ENCODE measurements at places on chromosomes 4 and X.

DNA sequence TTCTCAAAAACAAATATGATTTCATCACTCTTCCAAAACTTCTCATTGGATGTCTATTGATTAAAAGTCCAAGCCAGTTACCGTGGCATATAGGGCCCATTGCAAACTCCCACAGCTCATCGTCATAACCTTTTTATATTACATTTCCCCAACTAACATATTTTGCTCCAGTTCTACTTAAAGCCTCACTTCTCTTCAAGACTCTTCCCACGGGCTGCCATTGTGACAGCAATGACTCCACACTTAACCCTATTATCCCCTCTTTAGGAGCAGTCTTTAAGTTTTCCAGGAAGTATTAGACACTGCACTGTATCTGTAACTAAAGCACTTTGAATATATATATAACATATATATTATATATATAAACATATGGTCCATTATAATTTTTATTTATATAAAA lies 44.5 kb downstream of the DTHD1 start:
- no peak for DNase-seq

DNA sequence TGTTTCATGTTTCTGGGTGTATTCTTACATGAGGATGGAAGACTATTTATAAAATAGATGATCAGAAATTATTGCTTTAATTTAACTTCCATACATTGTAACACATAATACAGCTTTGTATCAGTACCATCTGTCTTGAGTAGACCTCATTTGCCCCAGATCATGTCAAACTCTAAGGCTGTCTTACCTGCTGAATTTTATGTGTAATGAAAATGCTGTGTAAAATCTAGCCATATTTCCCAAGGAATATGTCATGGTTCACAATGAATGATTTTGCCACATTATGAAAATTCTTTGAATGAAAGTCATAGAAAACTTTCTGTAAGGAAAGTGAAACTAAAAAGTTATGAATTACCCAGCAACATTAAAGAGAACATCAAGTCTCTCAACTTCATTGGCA lies 7.4 kb downstream of the BDH2 start:
- no peak for DNase-seq

- DNase-seq: no peak
Measured at GRCh38 chr4:99759988-99760387, 56.6 kb upstream of the DAPP1 start.

DNA sequence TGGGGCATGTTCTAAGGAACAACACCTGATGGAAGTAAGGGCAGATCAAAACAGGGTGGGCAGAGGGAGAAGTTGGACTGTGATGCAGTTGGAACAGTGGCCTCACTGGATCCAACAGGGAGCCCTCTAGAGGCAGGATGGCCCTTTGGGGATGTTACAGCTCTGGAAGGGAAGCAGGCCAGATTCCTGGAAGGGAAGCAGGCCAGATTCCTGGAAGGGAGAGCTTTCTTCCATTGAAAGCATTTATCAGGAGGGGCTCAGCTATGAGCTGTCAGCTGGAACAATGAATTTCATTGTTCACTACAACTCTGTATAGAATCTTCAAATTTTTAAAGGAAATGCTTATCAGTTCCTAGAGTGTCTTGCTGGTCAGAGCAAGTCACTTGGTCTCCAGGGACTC lies 17.7 kb downstream of the IL15 start:
- DNase-seq: no peak

DNA sequence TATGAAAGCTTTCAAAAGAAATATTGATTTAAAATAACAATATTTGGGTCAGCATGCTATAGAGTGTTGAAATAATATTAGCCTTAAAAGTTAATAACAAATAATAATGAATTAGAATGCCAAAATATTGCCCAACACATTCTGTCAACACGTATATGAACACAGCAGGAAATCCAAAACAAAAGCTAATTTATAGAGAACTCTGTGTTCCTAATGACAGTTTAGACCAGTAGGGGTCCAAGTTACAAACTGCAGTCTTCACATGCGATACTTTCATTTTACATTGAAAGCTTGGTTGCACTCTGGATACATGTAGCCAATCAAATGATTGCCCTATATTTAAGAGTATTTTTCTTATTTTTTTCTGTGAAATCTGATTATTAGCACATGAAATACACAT lies 274.4 kb downstream of the DCTD start:
- DNase-seq: no peak

GRCh38 chr4:93947286-93947685 lies 118.7 kb downstream of the ATOH1 start:
- no peak for DNase-seq

GRCh38 chr4:145782756-145783155 lies 102.8 kb downstream of the C4orf51 start:
- DNase-seq: no peak

DNA sequence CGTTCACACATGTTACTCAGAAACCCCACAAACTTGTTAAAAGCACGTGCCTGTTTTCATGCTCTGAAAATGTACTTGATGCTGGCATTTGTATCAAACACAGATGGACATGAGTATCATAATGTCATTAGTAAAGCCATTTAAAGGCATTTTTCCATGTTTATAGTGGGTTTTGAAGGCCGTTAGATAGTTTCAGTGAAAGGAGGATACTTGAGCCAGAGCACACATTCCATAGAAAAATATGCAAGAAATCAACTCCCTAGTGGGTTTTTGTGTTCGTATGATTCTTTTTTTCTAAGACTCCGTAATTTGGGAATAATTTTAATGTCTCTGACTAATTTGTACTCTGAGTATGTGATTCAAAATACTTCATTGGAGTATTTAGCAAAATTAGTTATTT lies 216.2 kb upstream of the BMP3 start:
- no peak for DNase-seq

DNA sequence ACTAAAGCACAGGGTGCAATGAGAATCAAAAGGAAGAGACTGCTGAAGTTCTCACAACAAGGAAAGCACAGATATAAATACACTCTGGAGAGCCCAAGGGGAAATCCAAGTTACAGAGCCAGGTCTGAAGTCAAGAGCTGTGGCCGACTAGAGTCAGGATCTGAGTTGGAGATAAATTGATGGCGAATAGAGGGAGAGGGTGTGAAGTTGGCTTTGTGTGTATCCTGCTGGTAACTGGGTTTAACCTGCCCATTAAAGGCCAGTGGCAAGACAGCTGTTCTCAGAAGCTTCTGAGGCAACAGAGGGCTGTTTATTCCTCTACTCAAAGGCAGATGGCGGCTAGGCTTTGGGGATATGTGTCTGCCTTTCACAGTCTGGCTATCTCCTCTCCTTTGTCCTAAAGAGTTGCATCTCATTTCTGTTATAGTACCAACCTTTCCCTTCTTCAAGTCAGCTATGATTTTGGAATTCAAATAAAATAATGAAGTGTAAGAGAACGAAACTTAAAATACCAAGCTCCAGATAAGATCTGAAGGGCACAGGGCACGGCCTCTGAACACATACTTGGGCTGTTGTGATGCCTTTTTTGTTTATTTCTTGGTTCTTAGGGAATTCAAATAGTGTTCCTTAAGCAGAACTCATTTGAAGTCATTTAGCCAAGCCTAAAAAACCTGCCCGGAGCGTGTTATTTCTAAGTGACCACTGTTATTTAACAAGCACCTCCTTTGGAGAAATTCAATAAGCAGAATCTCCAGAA lies 142.1 kb downstream of the APBB2 start:
- DNase-seq: no peak

DNA sequence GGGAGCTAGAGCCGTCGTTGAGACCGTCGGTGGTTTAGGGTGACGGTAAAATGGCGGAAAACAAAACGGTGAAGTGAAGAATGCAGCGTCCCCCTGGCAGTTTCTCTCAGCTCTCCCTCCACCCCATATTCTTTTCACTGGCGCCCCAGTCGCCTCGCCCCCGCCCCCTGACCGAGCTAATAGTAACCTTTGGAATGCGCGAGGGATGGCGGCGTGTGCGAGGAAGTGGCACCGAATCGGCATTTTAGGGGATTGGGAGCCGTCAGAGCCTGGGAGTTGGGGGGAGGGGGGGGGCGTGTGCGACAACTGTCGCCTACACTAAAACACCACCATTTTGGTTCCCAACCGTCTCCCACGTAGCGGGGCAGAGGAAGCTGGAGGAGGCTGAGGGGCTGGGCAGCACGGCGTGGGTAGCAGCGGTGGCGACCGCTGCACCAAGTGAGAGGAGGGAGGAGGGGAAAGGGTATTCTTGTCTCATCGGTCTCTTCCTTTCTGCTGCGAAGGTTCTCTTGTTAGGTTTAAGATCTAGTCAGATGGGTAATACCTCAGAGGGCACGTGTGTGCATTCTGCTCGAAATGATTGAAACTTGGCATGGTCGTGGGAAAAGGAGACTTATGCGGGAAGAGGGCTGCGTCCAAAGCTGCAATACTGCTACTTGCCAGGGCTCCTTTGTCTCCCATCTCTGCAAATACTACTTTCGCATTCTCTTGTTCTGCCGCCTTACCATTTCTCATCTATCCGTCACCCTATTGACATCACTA lies 840 bp downstream of the ZNF711 start:
- no peak for DNase-seq

DNA sequence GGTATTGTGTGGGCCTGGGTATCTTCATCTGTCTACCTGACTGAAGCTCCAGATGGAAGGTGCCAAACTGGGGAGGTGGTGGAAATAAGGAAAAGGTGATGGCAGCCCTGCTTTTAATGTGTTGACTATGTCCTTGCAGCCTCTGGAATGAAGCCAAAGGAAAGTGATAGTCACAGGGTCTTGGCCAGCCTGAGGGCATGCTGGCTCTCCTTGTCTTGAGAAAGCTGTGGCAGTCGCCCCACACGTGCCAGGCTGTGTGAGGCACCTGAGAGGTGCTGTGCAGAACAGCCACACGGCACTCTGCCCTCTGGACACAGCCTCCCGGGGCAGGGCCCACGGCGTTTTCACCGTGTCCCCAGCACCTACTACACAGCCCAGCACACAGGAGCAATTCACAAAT lies 77.6 kb downstream of the NAT8L start:
- DNase-seq: no peak

DNA sequence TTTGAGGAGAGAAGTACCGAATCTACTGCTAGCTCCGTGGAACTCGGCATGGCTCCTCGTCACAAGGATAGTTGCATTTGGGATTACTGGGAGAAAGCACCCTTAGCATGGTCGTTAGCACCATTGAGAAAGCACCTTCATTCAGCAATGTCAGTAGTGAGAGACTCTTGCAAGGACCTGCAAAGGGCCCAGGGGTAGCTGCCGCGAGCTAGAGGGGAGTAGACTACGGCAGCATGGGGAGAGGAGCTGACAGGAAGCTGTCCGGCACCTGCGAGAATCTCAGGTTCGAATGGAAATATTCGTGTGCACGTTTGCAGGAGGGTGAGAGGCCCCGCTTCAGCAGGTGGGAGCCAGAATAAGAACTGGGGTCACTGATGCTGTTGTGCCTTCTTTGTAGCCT lies 20.2 kb downstream of the TLR10 start:
- no peak for DNase-seq

DNA sequence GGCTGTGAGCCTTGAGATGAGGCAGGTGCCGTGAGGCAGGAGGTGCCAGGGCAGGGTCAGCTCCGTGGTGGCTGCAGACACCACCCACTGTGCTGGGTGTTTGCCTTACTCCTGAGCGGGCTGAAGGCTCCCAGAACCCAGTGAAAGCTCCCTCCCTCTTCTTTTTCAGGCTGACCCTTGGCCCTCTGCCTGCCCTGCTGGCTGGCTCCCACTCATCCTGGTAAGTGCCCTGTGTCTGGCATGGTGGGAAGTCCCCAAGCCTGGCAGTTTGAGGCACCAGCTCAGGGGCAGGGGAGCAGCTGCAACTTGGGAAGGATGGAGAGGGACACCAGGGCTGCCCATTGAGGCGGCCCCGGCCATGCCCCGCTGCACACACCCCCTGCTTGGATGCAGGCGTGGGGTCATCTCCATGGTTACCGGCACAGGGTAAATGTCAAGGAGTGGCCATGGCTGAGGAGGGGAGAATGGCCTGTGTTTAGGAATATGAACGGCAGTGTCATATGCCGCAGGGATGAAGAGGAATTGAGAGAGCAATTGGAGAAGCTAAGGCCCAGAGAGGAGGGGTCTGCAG lies 16.8 kb downstream of the SH3BP2 start:
- DNase-seq: no peak

DNA sequence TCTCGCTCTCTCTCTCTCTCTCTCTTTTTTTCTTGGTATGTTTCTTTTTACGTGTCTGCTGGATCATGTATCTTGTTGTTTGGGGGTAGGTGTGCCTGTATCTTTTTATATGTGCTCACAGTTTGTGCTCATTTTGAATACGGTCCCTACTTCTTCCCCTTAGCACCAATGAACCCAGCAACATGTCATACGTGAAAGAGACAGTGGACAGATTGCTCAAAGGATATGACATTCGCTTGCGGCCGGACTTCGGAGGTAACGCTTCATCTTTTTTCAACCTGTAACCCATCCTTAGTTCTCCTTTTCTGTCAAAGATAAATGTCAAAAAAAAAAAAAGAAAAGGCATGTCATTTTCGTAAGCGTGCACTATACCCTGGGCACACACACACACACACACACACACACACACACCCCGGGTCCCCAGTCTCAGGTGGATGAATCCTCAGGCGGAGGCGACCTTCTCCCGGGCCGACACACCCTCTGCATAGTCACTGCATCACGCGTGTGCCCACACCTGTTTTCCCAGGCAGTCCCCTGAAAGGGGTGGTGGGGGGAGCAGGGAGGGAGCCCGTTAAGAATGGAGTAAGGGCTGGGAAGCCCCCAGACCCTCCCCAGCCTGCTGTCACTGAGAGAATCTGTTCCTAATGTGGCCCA lies 511 bp downstream of the GABRB1 start:
- DNase-seq: no peak

DNA sequence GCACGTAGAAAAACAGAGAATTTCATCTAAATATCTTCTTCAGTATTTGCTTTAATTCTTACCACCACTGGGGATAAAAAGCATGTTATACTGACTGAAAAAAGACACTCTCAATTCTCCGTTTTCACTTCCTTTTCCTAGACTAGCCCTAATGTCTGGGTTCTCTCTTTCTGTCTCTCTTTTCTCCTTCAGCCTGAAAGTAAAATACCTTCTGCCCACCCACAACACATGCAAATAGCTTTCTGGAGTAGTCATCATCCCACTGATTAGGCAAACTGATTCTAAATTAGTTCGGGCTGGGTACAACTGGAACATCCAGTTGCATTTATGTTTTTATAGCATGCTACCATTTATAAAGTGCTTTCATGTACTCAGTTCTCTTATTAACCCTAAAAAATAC lies 142.4 kb upstream of the ANKRD50 start:
- DNase-seq: no peak

DNA sequence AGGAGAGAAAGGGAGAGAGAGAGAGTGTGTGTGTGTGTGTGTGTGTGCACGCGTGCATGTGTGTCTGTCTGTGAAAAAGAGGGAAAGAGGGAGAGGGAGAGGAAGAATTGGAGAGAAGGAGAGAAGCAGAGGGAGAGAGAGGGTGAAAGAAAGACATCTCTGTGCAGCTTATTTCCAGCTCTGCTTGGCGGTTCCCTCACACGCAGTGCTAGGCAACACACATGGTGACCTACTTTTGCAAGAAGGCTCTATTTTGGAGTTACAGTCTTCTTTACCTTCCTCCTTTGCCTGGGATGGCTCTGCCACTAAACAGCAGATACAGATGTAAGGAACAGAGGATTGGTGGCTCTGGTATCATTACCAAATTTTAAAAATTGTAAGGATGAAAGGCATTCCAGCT lies 40.1 kb downstream of the SLC16A2 start:
- DNase-seq: no peak

GRCh38 chr4:112910109-112910736 lies 139.2 kb upstream of the ANK2 start:
- no peak for DNase-seq
